Adrenal gland (tissue), 19 donors: ENCODE measurements at places on chromosomes 4 and X. TPM values are rescaled to one million over a fixed set of nuclear protein-coding genes. Genes with fewer than 3 reads are reported as not detected.

TMSB15B gene
- not detected for total RNA-seq

AFP gene
- total RNA-seq, result not detected

PCDH19 gene
- total RNA-seq, result 0.35 TPM

RHOXF1 gene
- not detected for total RNA-seq

ATP6AP2 gene
- total RNA-seq, result 137 TPM

COL25A1 gene
- 0.38 TPM for total RNA-seq

- no peaks in the 10 kb centered on the region for H3K36me3 ChIP-seq
- H3K27ac ChIP-seq, result no peak overlapping the region
- H3K4me1 ChIP-seq, result no peaks in the 10 kb centered on the region
These were observed 682.6 kb upstream of the GNPDA2 start for GRCh38 chr4:45408996-45409395.

GRCh38 chrX:43882294-43882681 lies at the start of gene MAOB:
MAOB (minus strand) TSS chrX:43882450; CDS start chrX:43882299, 151 bp downstream.
- peaks cover 11% of the 10 kb centered on the region for H3K27me3 ChIP-seq
- DNase-seq, result peak; percentile 56
- no peaks in the 10 kb centered on the region for H3K36me3 ChIP-seq
- H3K27ac ChIP-seq, result peak within 1 kb of the TSS; percentile 59
- H3K4me1 ChIP-seq, result no peaks in the 10 kb centered on the region

DNA sequence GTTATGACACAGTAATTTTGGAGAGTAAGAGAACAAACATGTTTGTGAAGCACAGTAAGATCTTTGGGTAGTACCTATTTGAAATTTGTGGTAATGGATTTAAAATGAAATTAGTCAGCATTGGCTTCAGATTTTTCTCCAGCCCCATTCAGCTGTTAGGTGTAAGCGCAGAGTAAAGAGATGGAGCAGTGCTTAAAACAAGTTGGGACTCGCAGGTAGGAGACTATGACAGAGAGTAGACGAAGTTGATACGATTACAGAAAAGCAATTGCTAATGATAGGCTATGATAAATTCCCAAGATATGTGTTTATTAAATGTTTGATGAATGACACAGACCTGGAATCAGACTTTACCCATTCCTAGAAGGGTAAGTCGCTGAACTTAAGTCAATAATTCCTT lies 72.6 kb downstream of the CHIC2 start:
- no peaks in the 10 kb centered on the region for H3K27me3 ChIP-seq
- H3K4me3 ChIP-seq, result no peak overlapping the region
- H3K27ac ChIP-seq, result no peak overlapping the region

DNA sequence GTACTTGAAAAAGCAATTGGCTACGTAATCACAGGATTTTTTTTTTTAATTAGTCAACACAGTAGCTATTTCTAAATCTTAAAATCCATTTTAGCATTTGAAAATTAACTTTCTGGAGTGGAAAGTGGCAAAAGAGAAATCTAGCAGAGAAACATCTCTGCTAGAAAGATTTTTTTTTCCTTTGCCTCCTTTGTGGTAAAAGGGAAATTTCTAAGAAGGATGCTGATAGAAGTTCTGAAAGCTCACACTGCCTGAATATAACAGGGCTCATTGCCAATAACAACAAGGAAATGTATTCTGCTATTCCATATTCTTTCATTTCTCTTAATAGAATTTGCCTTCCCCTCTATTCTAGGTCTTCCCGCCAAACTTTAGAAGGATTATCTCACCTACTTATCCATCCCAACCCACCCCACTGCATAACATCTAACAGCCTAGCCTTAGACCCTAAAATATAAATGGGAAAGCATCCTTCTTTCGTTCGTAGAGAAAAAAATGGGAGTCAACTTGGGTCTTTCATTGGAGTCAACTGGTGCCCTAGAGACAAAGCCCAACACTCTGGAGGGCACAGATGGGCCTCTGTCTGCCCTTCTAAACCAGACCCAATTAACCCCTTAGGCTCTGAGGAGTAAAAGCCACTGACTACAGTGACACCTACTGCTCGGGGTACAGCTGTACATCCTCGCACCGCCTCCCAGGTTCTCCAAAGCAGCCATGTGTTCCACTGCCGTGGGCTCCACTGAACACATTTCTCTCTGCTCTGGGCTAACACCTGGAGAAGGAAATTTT lies 103.9 kb downstream of the MAML3 start:
- H3K4me1 ChIP-seq, result peaks cover 4% of the 10 kb centered on the region
- no peak for DNase-seq
- H3K27ac ChIP-seq, result peak overlapping the region; percentile 45
- H3K4me3 ChIP-seq, result no peak overlapping the region
- H3K27me3 ChIP-seq, result no peaks in the 10 kb centered on the region

GRCh38 chr4:82043081-82043808 lies 330.5 kb downstream of the HNRNPD start:
- no peak overlapping the region for H3K4me3 ChIP-seq
- H3K36me3 ChIP-seq, result no peaks in the 10 kb centered on the region
- peak; percentile 27 for DNase-seq
- H3K27me3 ChIP-seq, result peaks cover 4% of the 10 kb centered on the region

GRCh38 chrX:53656845-53657244 lies 29.7 kb downstream of the HUWE1 start:
- H3K36me3 ChIP-seq, result no peaks in the 10 kb centered on the region
- no peak overlapping the region for H3K27ac ChIP-seq
- H3K4me1 ChIP-seq, result no peaks in the 10 kb centered on the region

DNA sequence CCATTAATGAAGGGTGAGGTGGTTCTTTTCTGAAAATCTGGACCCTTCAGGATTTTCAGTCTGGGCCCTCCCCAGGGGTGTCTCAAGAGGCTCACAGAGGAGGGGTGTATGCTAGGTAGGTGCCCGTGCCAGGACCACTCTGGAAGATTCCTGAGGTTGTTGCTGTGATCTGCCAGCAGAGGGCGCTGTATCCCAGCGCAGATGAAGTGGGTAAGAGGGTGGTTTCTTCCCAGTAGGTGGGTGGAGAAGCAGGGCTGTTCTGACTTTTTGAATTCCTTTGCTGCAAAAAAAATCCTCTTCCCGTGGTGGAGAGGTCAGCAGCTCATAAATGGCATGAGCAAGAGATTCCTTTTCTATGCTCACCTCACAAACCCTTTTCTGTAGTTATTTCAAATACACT lies 51.1 kb downstream of the SCML1 start:
- H3K4me3 ChIP-seq, result no peak overlapping the region
- no peaks in the 10 kb centered on the region for H3K27me3 ChIP-seq
- H3K36me3 ChIP-seq, result no peaks in the 10 kb centered on the region
- H3K27ac ChIP-seq, result no peak overlapping the region
- no peaks in the 10 kb centered on the region for H3K4me1 ChIP-seq

GRCh38 chr4:142194905-142195304 lies 558.5 kb downstream of the IL15 start:
- H3K27me3 ChIP-seq, result no peaks in the 10 kb centered on the region
- H3K36me3 ChIP-seq, result no peaks in the 10 kb centered on the region
- no peaks in the 10 kb centered on the region for H3K4me1 ChIP-seq
- no peak overlapping the region for H3K4me3 ChIP-seq
- no peak overlapping the region for H3K27ac ChIP-seq

- no peak for DNase-seq
- no peak overlapping the region for H3K27ac ChIP-seq
- no peak overlapping the region for H3K4me3 ChIP-seq
These were observed 425.2 kb upstream of the FTHL17 start for GRCh38 chrX:31497086-31497485.

DNA sequence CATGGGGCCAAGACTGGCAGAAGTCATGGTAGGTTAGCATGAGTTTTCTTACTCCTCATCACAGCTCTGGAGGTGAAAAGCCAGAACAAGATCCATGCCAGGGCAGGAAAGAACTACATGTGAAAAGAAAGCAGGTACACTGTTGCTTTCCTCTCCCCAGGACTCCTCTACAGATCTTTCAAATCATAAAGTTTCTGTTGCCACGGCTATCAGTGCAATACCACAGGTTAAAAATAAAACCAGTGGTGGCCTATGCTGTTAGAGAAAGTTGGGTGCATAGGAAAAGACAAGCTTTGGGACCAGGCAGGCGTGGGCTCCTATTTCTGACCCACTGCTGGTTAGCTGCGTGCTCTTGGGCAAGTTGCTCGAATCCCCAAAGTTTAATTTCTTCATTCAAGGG lies 81.4 kb downstream of the SH3RF1 start:
- H3K4me1 ChIP-seq, result peaks cover 6% of the 10 kb centered on the region
- H3K4me3 ChIP-seq, result no peak overlapping the region
- H3K27ac ChIP-seq, result no peak overlapping the region
- no peaks in the 10 kb centered on the region for H3K27me3 ChIP-seq
- no peak for DNase-seq

GRCh38 chr4:151427266-151427665 lies 18.3 kb downstream of the FHIP1A start:
- H3K27me3 ChIP-seq, result no peaks in the 10 kb centered on the region
- no peaks in the 10 kb centered on the region for H3K4me1 ChIP-seq
- H3K4me3 ChIP-seq, result no peak overlapping the region
- DNase-seq, result no peak
- no peaks in the 10 kb centered on the region for H3K36me3 ChIP-seq

DNA sequence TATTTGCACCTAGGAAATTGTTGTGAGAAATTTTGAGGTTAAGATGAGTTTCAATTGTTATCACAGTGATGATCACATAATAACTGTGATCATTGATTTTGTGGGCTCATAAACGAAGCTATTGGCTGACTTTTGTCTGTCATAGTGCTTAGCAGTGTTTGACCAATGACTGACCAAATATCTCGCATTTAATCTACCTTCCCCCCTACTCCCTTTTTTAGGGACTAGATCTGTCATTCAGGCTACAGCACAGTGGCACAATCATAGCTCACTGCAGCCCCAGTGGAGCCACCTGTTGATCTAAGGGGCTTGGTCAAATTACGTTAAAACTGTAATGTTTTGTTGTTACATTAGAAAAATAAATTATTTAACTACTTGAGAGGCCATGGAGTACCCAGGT lies 1.5 kb downstream of the FUNDC2 start:
- no peak for DNase-seq
- no peaks in the 10 kb centered on the region for H3K36me3 ChIP-seq
- no peak overlapping the region for H3K4me3 ChIP-seq
- peak overlapping the region; percentile 89 for H3K27ac ChIP-seq
- H3K4me1 ChIP-seq, result no peaks in the 10 kb centered on the region
- H3K27me3 ChIP-seq, result no peaks in the 10 kb centered on the region

GRCh38 chr4:70925418-70925817 lies 23.2 kb downstream of the MOB1B start:
- no peaks in the 10 kb centered on the region for H3K36me3 ChIP-seq
- DNase-seq, result no peak
- H3K4me3 ChIP-seq, result no peak overlapping the region
- H3K4me1 ChIP-seq, result peaks cover 7% of the 10 kb centered on the region
- H3K27me3 ChIP-seq, result no peaks in the 10 kb centered on the region

- no peaks in the 10 kb centered on the region for H3K27me3 ChIP-seq
- H3K4me3 ChIP-seq, result no peak overlapping the region
- H3K36me3 ChIP-seq, result no peaks in the 10 kb centered on the region
- H3K4me1 ChIP-seq, result no peaks in the 10 kb centered on the region
- no peak for DNase-seq
These were observed 222.6 kb downstream of the SPIN4 start for GRCh38 chrX:63128509-63128908.

DNA sequence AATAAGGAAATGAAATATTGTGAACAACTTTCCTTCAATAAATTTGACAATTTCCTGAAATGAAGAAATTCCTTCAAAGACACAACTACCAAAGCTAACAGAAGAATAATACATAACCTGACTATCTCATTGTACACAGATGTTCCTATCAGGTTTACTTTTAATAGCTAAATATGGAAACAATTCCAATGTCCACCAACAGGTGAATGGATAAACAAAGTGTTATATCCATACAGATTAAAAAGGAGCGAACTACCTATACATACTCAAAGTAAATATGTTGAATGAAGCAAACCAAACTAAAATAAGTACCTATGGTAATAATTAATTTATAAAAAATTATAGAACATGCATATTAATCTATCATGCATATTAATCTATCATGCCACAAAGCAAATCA lies 554.9 kb downstream of the PPP4R3C start:
- H3K4me3 ChIP-seq, result no peak overlapping the region
- H3K4me1 ChIP-seq, result no peaks in the 10 kb centered on the region
- no peak for DNase-seq
- H3K27me3 ChIP-seq, result no peaks in the 10 kb centered on the region

- peak; percentile 38 for DNase-seq
- peaks cover 4% of the 10 kb centered on the region for H3K4me1 ChIP-seq
- no peaks in the 10 kb centered on the region for H3K36me3 ChIP-seq
- peaks cover 2% of the 10 kb centered on the region for H3K27me3 ChIP-seq
- H3K27ac ChIP-seq, result peak overlapping the region; percentile 81
These were observed 807 bp downstream of the PGRMC1 start for GRCh38 chrX:119236623-119237561.

GRCh38 chr4:184811526-184812198 lies 14.1 kb downstream of the ACSL1 start:
- H3K36me3 ChIP-seq, result no peaks in the 10 kb centered on the region
- peak; percentile 40 for DNase-seq
- peaks cover 29% of the 10 kb centered on the region for H3K4me1 ChIP-seq
- no peak overlapping the region for H3K27ac ChIP-seq
- no peak overlapping the region for H3K4me3 ChIP-seq

DNA sequence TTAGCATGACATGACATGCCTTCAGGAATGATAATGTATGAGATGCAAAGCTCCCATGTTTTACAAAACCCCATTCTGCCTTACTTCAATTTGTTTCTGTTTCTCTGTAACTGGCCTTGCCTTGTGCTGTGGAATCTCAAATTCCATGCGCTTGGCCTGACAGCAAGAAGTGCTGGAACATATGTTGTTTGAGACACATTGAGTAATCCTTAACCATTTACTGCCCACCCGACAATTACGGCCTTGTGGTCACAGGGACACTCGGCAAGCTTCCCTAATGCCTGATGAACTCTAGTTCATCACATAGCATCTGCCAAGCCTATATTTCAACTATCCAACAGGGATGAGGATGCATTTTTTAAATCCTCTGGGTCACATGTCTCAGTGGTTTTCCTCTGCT lies 226.4 kb upstream of the CASK start:
- DNase-seq, result no peak
- H3K4me3 ChIP-seq, result no peak overlapping the region
- H3K27me3 ChIP-seq, result peaks cover 9% of the 10 kb centered on the region

DNA sequence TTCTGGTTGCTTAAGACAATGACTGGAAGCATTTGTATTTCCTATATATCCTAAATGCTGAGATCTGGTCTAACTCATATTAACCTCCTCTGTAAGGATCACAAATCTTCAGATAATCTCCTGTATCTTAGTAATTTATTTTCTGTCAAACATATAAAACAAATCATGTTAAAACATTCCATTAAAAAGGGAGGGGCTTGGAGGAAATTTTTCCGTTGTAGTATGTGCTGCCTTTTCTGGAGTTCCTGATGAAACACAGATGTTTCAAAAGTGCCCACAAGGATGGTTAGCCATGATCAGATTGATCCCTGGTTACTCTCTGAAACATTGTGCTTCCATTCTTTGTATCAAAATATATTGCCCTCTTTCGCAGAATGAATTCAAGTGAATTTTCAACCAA lies 182.1 kb downstream of the TENM3 start:
- no peak overlapping the region for H3K27ac ChIP-seq
- no peak overlapping the region for H3K4me3 ChIP-seq
- DNase-seq, result no peak
- no peaks in the 10 kb centered on the region for H3K27me3 ChIP-seq
- H3K4me1 ChIP-seq, result no peaks in the 10 kb centered on the region
